M059J (cell line): ENCODE measurements at places on chromosomes 7 and 10. TPM values are rescaled to one million over a fixed set of nuclear protein-coding genes. Genes with fewer than 3 reads are reported as not detected.
A peak's percentile ranks its signal among the peaks of the same experiment; 100 is the strongest.

The HOXA5 gene
- total RNA-seq, result 0.69 and 3.0 TPM in 2 replicates

The STEAP1B gene
- 1.2 and 3.1 TPM in 2 replicates for total RNA-seq

The DRGX gene
- total RNA-seq, result not detected in 2 replicates

The NXPH1 gene
- not detected in 2 replicates for total RNA-seq

The BEND7 gene
- total RNA-seq, result 0.79 and 1.5 TPM in 2 replicates

The CPN1 gene
- total RNA-seq, result not detected in 2 replicates

The ZNF239 gene
- total RNA-seq, result 1.3 and 5.2 TPM in 2 replicates

The ZNF736 gene
- total RNA-seq, result 3.1 and 6.5 TPM in 2 replicates

GRCh38 chr10:49398000-49398861, 2.3 kb upstream of the DRGX start:
- DNase-seq, result peak; percentile 30

DNA sequence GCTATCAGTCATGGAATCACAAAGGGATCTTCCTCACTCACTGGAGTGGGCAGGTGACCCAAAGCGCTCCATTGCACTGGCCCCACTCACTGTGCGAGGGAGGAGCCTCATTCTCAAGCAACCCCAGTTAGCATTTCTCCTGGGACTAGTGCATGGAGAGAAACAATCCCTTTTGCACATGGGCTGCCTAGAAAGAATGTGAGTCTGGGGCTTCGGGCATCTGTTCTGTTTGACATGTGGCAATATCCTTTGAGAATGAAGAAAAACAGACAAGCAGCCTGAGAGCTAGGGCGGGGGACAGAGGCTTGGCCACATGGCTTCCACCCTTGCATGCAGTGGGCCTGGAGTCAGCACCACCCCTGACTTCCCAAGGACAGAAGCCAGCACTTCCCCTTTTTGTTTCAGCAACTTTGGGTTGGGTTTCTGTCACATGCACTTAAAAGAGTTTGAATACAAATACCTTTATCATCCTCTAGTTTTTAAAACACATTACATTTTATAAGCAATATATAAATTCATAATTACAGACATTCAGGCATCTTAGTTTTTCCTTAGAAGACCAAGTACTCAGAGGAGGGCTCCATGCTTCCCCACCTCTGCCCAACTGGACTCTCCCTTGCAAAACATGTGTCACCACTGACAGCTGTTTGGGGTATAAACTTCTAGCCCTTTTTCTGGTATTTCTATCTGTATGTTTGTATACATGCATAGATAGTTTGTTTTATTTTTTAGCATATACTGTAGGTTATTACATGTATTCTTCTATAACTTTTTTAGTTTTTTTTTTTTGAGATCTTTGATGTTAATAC, 73.8 kb downstream of the RBM20 start:
- DNase-seq, result no peak

- peak; percentile 34 for DNase-seq
These were observed 3.6 kb downstream of the C10orf67 start for GRCh38 chr10:23341004-23341403.

DNA sequence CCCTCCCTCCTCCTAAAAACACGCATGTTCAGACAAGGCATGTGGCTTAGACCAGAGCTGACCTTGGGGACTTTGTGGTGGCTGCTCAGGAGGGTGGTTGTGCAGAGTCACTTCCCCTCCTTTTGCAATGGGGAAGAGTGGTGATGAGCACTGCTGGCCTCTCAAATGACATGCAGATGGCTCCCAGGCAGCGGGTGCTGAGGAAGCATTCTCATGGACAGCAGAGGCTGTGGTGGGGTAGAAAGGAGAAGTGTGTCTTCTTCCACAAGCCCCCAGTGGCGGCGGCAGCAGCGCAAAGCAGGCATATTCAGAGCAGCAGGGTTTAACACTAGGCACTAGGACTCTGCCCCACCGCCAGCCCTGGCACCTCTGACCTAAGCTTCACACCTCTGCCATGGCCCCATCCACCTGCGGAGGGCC, 105.9 kb upstream of the ANLN start:
- no peak for DNase-seq

DNA sequence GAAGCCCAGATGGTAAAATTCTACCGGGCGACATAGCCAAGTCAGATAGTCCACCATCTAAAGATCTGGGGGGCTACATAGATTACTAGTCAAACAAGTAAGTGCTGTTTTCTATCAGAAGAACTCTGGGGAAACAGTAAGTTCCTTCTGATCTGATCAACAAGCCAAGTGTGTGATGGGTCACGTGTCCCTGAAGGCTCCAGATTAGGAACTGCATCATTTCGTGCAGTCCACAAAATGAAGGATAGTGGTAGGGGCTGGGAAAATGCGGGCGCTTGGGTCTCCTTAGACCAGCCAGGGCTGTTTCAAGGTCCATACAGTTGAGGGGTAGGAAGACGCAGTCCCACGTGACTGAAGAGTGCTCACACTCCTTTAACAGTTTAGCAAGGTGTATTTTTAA, 1.8 kb upstream of the CHN2 start:
- DNase-seq, result no peak

GRCh38 chr10:114679552-114679951, 21.5 kb upstream of the ABLIM1 start:
- DNase-seq, result no peak

DNA sequence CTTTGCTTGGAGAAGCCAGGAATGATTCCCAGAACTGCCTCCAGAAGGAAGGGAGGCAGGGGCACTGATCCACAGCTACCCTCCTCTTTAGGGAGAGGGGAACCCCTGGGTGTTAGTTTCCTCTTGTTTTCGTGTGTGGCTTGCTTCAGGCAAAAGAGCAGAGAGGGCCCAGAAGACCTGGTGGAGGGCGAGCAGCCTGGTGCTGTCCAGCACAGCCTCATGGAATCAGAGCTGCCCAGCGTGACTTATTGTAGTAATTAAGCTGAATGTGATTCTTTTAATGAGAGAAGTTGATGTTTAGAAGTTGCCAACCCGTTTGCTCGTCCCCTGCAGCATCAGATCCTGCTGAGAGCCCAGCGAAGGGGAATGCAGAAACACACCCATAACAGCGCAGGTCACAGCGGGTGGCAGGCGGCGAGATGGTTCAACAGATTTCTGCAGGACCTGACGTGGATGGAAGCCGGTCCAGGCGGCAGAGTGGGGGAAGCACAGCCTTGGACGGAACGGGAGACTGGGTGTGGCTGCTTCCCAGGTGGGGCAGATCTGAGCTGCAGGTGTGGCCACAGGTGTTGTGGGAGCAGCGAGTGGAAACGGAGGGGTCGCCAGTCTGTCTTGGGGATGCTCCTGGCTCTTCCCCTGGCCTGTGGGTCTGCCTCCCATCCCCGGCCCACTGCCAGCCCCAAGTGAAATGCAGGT, 53.7 kb upstream of the SHH start:
- no peak for DNase-seq

- peak; percentile 9 for DNase-seq
These were observed 961.5 kb downstream of the PCDH15 start for GRCh38 chr10:53839440-53840039.

- no peak for DNase-seq
These were observed 462.1 kb upstream of the GALNT17 start for GRCh38 chr7:70669854-70670253.

GRCh38 chr7:101104799-101105198, 19.5 kb downstream of the TRIM56 start:
- DNase-seq, result no peak

- peak; percentile 85 for DNase-seq
These were observed 21.3 kb upstream of the ZMIZ2 start for GRCh38 chr7:44727158-44727936.

DNA sequence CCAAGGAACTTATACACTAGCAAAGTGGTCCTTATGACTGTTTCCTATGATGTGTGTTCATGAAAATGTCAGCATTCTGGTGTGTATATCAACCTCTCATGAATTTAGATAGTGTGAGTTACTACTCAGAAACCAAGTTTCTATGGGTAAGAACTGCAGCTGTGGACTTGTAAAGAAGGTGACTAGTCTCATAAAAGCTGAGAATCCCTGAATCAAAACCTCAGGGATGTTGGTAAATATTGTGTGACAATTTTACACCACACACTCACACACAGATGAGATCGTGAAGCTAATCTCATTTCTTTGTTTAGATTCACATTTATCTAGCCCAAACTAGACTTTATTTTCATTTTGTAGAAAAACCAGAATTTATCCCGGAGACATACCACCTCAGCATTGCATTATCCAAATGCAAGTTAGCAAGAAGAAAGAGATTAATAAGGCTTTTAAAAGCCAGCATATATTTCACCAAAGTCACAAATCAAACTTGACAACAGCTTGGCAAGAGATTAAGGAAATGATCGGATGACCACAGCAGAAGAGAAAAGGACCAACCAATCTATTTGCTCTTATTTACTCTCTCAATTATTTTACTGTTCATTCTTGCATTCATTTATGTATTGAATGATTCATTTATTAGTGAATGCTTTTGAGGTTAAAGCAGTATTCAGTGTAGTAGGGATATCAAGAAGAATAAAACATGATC, 92.9 kb downstream of the PLXDC2 start:
- DNase-seq, result peak; percentile 61

- DNase-seq, result peak; percentile 11
These were observed 99.1 kb upstream of the LANCL2 start for GRCh38 chr7:55265836-55266642.

DNA sequence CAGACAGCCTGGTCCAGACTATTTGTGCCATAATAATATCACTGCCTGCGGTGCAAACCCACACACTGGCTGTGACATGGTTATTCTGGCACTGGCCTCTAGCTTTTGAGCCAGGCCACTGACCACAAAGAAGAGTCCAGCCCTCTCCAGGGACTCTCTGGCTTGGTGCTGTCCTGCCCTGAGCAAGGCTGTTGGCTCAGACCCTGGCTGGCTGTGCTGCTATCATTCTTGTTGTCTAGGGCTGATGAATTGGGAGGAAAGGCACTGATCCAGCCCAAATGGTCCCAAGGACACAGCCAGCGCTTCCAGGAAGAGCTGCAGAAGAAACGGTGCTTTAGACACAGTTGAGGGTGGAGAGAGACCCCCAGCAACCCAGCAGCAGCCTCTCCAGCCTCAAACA, 80.8 kb downstream of the TMEM130 start:
- DNase-seq, result peak; percentile 46

DNA sequence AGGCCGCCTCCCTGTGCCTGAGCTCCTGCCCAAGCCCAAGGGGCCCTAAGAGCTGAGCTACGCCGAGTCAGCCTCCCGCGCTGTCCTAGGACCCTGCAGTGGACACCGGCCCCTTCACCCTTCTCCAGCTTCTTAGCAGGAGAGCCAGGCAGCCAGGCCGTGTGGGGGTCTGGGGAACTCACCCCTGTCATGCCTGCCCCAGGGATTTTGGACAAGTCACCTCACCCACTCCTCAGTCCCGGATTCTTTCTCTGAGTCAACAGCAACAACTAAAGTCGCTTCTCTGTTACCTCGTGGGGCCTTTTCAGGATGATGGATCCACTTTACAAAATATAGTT, 79.3 kb downstream of the MKI67 start:
- no peak for DNase-seq

- DNase-seq, result no peak
These were observed 40.3 kb downstream of the HIPK2 start for GRCh38 chr7:139737221-139738100.

DNA sequence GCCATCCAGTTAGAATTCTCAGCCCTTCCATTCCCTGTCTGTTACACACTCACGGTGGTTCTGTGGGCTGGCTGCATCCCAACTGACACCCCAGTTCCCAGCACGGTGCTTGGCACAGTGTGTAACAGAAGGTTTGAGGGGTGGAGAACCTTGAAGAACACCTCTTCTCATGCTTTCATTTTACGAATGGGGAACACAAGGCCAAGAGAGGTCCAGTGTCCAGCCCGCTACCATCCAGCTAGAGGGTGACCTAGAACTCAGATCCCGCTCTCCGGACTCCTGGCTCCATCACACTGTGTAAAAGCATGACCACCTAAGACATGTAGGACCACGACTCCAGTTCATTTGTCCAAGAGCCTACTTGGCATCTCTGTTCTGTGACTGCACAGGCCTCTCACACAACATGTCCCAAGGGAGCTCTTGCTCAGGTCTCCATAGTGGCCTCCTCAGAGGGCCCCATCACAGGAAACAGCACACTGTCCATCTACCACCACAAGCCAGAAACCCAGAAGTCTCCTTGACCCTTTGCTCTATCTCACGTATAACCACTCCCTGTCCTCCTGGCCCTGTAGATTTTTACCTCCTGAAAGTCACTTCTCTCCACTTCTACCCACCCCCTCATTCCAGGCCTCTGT, 2.8 kb upstream of the CDH23 start:
- DNase-seq, result no peak

- DNase-seq, result peak; percentile 94
These were observed 135.3 kb downstream of the KIAA1217 start for GRCh38 chr10:24344279-24344678.

DNA sequence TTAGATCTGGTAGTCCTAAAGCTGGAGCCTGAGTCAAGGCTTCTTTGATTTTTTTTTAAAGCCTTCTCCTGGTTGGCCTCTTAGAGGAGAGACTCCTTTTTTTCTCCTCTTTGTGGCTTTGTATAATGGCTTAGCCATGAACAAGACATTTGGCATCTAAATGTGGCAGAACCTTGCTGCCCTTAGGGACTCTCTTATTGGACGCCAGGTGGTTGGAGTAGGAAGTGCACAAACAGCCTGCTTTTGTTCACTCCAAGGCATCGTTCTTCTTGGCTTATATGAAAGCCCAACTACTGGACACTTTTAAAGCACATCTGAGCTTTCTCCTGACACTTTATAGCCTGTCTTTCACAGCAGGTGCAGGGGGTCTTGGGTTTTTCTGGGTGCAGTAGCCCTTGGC, 25.0 kb downstream of the ZPBP start:
- peak; percentile 26 for DNase-seq

DNA sequence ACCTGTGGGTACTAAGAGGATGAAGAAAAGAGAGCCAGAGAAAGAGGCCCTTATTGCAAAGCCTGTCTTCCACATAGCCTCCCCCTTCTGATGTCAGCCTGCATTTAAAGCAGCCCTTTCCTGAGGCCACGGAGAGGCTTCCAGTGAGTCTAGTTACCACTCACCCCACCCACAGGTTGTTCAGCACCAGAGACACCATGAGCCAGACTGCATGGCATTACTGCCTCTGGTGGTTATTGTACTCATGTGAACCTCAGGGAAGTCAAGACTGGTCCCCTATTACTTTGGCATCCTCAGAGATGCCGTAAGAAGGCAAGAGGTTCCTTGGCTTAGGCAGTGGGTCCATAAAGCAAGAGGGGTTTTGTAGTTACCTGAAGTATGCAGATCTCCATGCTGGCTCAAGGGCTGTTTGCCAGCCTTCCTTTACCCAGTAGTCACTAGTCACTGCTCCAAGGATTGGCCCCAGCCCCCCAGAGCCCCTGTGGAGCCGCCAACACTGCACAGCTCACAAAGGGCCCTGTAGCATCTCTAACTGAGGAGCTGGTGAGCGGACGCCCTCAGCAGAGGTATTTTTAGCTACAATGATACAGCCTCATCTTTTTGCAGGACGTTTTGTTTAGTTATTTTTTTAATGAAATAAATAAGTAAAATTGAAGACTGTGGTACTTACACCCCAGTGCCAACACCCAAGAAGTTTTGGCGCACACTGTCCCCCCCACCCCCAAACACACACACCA, 20.7 kb downstream of the LRRC4 start:
- no peak for DNase-seq

DNA sequence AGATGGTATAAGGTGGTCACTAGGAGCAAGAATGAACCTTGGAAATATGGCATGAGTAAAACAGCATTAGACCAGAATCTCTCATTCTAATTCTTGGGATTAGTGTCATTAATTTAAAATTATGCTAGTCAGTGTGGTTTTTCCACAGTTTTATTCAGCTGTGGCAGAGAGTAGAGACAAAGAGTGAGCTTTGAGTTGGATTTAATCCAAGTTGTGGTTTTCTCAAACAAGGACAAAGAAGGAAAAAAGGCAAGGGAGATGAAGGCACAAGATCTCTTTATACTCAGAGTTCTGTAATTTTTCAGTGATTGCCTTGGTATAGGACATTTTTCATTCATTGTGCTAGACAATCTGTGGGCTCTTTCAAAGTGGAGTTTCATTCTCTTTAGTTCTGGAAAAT, 28.2 kb upstream of the AKAP9 start:
- DNase-seq, result peak; percentile 66
